H1 (cell line): ENCODE measurements at places on chromosomes 2 and 18. TPM values are rescaled to one million over a fixed set of nuclear protein-coding genes. Genes with fewer than 3 reads are reported as not detected.
A peak's percentile ranks its signal among the peaks of the same experiment; 100 is the strongest.

GRCh38 chr2:55860832-55861231 lies 62.8 kb downstream of the EFEMP1 start:
- H3K27ac ChIP-seq: no peak overlapping the region
- no peaks in the 10 kb centered on the region for H3K36me3 ChIP-seq
- H3K27me3 ChIP-seq: no peaks in the 10 kb centered on the region
- no peak for DNase-seq

- no peak for DNase-seq
- peaks cover 63% of the 10 kb centered on the region for H3K27me3 ChIP-seq
- peaks cover 2% of the 10 kb centered on the region; the same call in 1 of the 2 replicates for H3K4me1 ChIP-seq
- no peak overlapping the region for H3K27ac ChIP-seq
- H3K4me3 ChIP-seq: no peak overlapping the region
These were observed 26.3 kb upstream of the SH3RF3 start for GRCh38 chr2:109102588-109103233.

DNA sequence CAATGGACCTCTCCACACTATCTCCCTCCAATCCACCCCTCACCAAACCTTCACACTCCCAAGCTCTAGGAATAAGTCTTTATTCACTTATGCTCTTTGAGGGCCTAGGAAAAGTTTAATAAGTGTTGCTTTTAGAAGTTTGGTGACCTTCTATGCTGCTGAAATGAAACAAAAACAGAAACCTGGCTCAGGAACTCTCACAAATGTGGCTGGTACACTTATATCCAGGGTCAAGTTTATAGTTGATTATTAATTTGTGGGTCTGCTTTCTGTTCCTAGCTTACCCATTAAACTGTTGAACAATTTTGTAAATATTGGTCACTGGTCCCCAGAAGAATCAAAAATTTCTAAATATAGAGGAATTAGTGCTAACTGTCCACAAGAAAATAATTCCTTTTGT lies 14.2 kb upstream of the ANKRD44 start:
- no peak for DNase-seq
- no peak overlapping the region for H3K27ac ChIP-seq
- no peaks in the 10 kb centered on the region for H3K36me3 ChIP-seq
- no peaks in the 10 kb centered on the region for H3K4me1 ChIP-seq

DNA sequence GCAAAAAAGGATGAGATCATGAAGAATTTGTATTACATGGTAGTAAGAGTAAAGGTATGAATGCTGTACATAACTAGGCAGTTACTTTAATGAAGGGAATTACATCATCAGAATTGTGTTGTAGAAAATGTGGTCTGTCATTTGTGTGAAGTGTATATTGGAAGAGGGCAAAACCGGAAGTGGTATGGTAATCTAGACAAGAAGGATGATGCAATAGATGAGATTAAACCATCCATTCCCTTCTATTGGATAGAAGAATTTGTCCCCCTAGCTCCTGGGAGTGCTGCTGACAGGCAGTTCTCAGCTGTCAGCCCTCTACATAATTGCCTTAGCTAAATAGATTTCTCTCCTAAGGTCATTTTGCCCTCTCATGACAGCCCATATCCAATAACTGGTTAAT lies 55.9 kb upstream of the BARD1 start:
- H3K27ac ChIP-seq: no peak overlapping the region
- no peaks in the 10 kb centered on the region for H3K36me3 ChIP-seq
- no peak for DNase-seq
- H3K4me3 ChIP-seq: no peak overlapping the region

GRCh38 chr18:77650799-77651385 lies 401.2 kb downstream of the GALR1 start:
- H3K4me1 ChIP-seq: 0 out of 2 replicates have a peak, but pooled peaks cover 2% of the 10 kb centered on the region
- DNase-seq: peak; percentile 97
- no peaks in the 10 kb centered on the region for H3K27me3 ChIP-seq
- no peak overlapping the region for H3K4me3 ChIP-seq
- no peak overlapping the region for H3K27ac ChIP-seq

Gene EVA1A
- 1.2 and 4.3 TPM in 2 replicates for total RNA-seq

DNA sequence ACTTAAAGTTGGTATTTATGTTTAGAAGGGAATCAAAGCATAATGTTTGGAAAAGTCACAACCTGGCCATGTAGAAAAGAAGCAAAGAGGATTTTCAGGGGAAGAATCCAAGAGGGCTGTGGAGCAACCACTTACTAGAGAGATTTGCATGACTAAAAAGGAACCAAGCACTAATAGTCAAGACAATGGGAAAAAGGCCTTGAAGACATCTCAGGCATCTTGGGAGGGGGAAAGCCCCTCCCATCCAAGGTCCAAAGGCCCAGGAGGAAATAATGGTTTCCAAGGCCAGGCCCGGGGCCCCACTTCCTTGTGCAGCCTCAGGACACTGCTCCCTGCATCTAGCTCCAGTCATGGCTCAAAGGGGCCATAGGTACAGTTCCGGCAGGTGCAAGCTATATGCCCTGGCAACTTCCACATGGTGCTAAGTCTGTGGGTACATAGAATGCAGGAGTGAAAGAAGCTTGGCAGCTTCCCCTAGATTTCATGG lies 128.1 kb downstream of the EIPR1 start:
- no peak overlapping the region for H3K4me3 ChIP-seq
- H3K36me3 ChIP-seq: peaks cover 5% of the 10 kb centered on the region; the same call in 1 of the 2 replicates
- H3K27ac ChIP-seq: no peak overlapping the region
- no peak for DNase-seq
- no peaks in the 10 kb centered on the region for H3K27me3 ChIP-seq

DNA sequence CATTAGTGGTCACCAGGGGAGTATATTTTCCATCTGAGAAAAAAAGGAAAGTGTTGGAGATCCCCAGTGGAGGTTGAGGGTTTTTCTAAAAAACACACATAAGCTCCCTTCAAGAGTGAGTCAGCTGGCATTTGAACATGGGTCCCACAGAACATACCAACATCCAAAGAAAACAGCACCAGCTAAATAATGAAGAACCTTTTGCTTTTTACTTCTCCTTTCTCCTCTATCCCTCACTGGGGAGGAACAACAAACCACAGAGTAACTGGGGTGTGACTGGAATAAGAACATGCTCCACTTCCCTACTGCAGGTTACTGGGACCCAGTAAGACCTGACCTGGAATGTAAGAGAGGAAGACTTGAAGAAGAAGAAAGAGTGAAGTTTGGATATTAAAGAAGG lies 56.5 kb upstream of the RAPH1 start:
- no peak overlapping the region for H3K27ac ChIP-seq
- no peaks in the 10 kb centered on the region for H3K36me3 ChIP-seq
- H3K27me3 ChIP-seq: no peaks in the 10 kb centered on the region
- H3K4me3 ChIP-seq: no peak overlapping the region

Gene REG1B
- not detected in 2 replicates for total RNA-seq

Gene CD8B2
- total RNA-seq: not detected in 2 replicates

Gene TXNDC2
- total RNA-seq: 0.09 TPM in 1 of 2 replicates, not detected in the other

- no peak for DNase-seq
- no peak overlapping the region for H3K27ac ChIP-seq
- no peaks in the 10 kb centered on the region for H3K27me3 ChIP-seq
These were observed 341.6 kb upstream of the NT5C1B start for GRCh38 chr2:18930971-18931370.

DNA sequence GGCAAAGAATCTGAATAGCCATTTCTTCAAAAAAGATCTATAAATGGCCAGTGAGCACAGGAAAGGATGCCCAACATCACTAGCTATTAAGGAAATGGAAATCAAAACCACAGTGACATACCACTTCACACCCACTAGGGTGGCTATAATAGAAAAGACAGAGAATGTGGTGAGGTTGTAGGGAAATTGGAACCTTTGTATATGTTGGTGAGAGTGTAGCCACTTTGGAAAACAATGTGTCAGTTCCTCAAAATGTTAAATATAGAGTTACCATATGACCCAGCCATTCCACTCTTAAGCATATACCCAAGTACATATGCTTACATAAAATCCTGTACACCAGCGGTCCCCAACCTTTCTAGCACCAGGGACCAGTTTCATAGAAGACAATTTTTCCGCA lies 152.8 kb downstream of the SMAD2 start:
- no peaks in the 10 kb centered on the region; the same call in 1 of the 2 replicates for H3K4me1 ChIP-seq
- H3K27me3 ChIP-seq: no peaks in the 10 kb centered on the region; the same call in 1 of the 2 replicates
- H3K36me3 ChIP-seq: no peaks in the 10 kb centered on the region
- H3K27ac ChIP-seq: no peak overlapping the region
- no peak for DNase-seq

DNA sequence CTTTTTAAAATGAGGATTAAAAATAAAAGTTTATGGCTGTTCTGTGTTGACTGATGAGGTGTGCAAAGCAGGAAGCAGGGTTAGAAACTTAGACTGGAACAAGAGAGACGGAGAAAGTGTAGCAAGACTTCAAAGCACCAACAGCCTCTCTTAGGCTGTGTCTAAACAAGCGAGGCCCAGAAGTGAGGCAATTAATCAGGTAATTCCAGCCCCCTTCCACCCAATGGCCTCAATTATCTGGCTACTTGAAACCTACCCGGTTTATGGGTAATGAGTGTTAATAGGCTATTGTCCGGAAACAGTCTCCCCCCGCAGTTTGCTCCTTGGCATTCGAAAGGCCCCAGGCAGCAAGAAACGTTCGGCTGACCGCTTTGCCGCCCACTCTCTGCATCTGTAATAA lies 171.7 kb upstream of the MYCN start:
- peaks cover 4% of the 10 kb centered on the region for H3K4me1 ChIP-seq
- H3K36me3 ChIP-seq: no peaks in the 10 kb centered on the region
- H3K27me3 ChIP-seq: no peaks in the 10 kb centered on the region
- DNase-seq: no peak

DNA sequence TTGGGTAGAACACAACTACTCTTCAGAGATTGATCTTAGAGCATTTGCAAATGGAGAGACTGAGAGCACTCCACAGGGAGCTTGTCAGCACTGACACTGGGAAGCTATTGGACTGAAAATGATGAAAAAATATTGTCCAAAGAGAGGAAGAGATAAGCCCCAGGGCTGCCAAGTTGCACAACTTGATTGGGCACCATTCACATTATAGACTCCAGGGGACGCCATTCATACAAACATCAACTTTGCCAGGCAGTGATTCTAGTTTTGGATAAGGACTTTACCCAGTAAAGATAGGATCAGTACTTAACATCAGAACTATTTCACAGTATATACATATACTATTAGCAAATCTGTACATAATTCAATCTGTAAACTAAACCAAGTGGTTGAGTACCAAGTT lies 79.6 kb upstream of the MYCN start:
- no peaks in the 10 kb centered on the region for H3K27me3 ChIP-seq
- no peak overlapping the region for H3K4me3 ChIP-seq
- H3K36me3 ChIP-seq: no peaks in the 10 kb centered on the region
- no peaks in the 10 kb centered on the region for H3K4me1 ChIP-seq
- H3K27ac ChIP-seq: no peak overlapping the region

DNA sequence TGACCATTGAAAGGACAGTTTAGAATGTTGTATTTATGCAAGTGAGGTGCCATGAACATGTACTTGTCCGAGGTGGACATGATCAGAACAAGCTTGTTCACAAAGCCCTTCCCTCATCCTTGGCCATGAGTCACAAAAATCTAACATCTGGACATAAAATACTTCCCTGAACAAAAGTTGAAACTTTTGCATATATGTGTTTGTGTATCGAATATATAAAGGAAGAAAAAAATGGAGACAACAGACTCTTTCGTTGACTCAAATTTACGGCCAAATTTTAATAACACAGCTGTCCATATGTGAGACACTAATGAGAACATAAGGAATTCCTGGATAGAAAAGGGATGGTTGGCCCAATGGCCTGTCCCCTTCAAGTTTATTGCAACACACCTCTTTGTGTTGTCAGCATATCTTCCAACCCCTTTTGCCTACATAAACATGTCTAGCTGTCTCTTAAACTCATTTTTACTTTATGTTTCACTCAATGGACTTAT lies 19.4 kb upstream of the ZEB2 start:
- 0 out of 2 replicates have a peak, but pooled peaks cover 1% of the 10 kb centered on the region for H3K4me1 ChIP-seq
- DNase-seq: no peak
- no peaks in the 10 kb centered on the region for H3K27me3 ChIP-seq

DNA sequence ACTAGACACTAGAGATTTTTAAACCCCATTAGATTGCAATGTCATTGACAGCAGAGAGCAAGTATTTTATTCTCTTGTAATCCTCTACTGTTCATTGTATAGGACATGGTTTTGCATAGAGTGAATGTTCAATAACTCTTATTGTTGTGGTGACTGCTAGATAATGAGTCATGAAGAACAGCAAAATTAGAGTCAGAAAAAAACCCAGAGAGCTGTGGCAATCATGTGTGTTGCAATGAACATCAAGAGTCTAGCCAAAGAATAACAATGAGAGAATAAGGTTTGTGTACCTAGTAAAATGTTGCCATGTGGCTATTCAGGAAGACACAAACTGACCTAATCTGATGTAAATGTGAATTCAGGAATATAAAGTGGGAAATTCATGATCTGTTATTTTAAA lies 684.0 kb downstream of the DSC3 start:
- no peak overlapping the region for H3K27ac ChIP-seq
- H3K27me3 ChIP-seq: no peaks in the 10 kb centered on the region
- no peaks in the 10 kb centered on the region for H3K36me3 ChIP-seq
- DNase-seq: no peak
- H3K4me1 ChIP-seq: no peaks in the 10 kb centered on the region

GRCh38 chr2:71923887-71924533 lies 223.7 kb downstream of the CYP26B1 start:
- H3K4me3 ChIP-seq: no peak overlapping the region
- peak; percentile 72 for DNase-seq
- H3K27me3 ChIP-seq: no peaks in the 10 kb centered on the region
- H3K27ac ChIP-seq: no peak overlapping the region

Gene GLI2
- 46.9 and 49.8 TPM in 2 replicates for total RNA-seq

- no peaks in the 10 kb centered on the region for H3K4me1 ChIP-seq
- no peaks in the 10 kb centered on the region for H3K27me3 ChIP-seq
- no peak overlapping the region for H3K4me3 ChIP-seq
- H3K36me3 ChIP-seq: no peaks in the 10 kb centered on the region
These were observed 20.2 kb upstream of the B3GNT2 start for GRCh38 chr2:62175728-62176127.

- no peaks in the 10 kb centered on the region for H3K27me3 ChIP-seq
- no peaks in the 10 kb centered on the region for H3K36me3 ChIP-seq
- H3K4me1 ChIP-seq: peaks cover 7% of the 10 kb centered on the region
- H3K4me3 ChIP-seq: no peak overlapping the region
- no peak for DNase-seq
These were observed 16.6 kb downstream of the SNORC start for GRCh38 chr2:232886632-232887031.

Gene SRBD1
- total RNA-seq: 20.0 and 20.4 TPM in 2 replicates

Gene MAL
- not detected in 2 replicates for total RNA-seq

Gene SOCS6
- 20.7 and 22.9 TPM in 2 replicates for total RNA-seq

GRCh38 chr2:134128746-134129145 lies 125.1 kb upstream of the MGAT5 start:
- H3K4me3 ChIP-seq: no peak overlapping the region
- no peaks in the 10 kb centered on the region for H3K36me3 ChIP-seq
- H3K27me3 ChIP-seq: no peaks in the 10 kb centered on the region
- H3K27ac ChIP-seq: no peak overlapping the region
- DNase-seq: no peak
- H3K4me1 ChIP-seq: peaks cover 21% of the 10 kb centered on the region; the same call in 1 of the 2 replicates

Gene NYAP2
- total RNA-seq: not detected in 2 replicates
